ENCODE measurements at places on chromosomes 1 and 21.

- DNase-seq, result no peak
These were observed 152.9 kb upstream of the HMGB4 start for GRCh38 chr1:33710967-33711366.

DNA sequence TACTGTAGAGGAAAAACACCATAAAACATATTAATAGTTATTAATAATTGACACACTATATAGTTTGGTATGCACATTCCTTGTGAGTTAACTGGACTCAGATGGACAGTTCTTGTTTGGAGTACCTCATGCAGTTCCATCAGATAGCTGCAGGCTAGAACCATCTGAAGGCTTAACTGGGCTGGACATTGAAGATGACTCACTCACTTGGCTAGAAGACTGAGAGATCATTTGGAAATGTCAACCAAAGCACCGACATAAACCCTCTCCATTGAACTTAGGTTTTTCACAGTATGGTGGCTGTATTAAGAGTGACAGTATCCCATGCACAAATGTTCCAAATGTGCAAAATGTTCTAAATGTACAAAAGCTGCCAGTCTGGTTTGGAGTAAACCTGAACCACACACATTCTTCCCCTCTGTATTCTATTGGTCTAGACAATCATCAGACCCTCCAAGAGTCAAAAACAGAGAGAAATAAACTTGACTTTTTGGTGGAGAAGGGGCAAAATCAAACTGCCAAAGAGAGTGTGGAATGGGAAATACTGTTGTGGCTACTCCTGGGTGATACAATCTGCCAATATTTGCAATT is 708.4 kb downstream of the KCNT2 start:
- DNase-seq, result no peak

DNA sequence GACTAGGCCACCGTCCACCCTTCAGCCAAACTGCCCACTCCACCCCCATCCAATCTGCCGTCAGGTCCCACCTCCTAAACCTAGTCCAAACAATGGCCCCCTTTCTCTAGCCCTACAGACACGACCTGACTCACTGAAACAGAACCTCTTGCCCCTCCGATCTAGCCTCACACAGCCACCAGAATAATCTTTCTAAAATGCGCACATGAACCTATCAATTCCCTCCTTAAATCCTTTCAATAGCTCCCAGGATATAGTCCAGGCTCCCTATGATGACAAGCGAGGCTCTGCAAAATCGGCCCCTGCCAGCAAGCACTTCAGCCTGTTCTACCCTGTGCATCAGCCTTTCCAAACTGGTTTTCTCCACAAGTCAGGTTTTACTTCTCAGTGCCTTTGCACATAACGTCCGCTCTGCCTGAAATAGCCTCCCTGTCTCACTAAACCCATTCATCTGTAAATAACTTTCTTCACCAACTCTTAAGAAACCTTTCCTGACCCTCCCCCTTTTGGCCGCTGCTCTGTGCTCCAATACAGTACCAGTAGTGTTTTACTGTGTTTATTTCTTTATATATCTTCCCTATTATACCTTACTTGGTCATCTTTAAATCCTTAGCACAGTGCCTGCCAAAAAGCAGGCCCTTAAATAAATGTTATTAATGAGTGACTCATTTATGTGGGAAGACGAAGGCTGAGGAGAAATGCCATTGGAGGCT is 9.0 kb upstream of the CDC20 start:
- no peak for DNase-seq

DNA sequence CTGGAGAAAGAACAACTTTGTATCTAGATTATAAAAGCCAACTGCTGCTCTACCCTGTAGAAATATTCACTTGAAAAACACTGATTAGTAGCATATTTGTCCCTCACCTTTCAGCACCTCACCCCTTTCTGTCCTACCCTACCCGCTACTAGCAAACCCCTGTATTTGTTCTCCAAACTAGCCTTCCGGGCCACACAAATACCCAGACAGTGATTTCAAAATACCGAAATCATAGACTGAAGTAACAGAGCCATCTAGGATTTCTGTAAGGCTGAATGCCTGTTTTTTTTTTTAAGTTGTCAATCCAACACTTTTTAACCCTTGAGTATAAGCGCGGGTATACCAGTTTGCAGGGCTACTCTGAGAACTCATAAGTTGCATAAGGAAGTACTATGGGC is 398 bp upstream of the DPT start:
- no peak for DNase-seq

DNA sequence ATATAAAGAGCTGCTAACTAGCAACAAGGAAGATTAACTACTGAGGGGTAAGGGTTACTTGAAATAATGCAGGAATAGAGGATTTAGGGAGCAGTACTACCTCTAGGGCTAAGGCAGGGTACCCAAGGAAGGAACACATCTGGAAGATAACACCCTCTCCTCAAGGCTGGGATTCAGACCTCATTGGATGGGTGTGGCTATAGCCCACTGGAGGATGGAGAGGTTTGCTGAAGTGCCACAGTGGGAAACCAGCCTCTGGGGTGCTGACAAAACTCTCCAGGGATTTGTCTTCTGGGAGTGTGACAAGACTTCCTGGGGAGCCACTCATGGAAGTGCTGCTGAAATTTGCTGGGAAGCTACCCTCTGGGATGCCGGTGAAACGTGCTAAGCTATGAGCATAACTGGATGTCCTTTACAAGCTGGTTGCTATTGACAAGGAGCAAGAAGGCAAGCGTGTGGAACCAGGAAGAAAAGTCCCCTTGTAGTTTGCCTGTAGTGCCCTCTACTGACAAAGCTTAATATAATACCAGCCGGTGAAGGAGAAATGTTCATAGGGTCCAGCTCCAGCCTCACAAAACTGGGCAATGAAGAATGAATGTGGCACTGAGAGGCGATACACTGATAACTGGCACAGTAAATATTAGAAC is 122.8 kb upstream of the USP24 start:
- no peak for DNase-seq

DNA sequence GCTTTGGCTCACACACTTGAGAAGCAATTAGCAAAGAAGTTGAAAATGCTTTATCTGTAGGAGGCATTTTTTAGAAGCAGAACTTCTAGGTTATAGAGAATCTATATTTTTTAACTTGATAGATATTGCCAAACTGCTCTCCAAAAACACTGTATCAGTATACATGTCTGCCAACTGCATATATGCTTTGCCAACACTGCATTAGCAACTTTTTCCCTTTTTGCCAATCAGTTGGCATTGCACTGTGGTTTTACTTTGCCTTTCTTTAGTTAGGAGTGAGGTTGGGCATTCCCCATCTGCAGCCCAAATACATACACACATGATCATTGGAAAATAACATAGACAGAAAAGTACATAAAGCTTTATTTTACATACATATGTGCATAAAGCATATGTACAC is 15.0 kb downstream of the PADI3 start:
- DNase-seq, result no peak

- DNase-seq, result no peak
These were observed 1.9 kb downstream of the JAM2 start for GRCh38 chr21:25640943-25641292.

DNA sequence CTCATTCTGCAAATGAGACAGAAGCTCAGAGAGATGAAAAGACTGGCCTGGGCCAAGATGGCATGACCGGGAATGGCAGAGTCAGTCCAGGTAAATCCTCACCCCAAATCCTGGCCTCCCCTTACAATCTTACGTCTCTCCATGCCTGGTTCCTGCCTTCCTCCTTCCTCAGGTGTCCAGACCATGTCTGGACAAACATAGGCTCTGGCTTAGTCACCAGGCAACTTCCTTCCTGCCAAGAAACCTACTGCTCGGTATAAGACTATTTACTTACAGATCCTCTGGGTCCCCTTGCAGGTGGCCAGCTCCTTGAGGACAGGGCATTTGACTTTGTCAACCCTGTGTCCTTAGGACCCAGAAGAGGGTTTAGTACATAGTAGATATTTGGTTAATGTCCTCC is 69.4 kb upstream of the ROR1 start:
- no peak for DNase-seq

GRCh38 chr1:184056921-184057555 is 5.5 kb downstream of the TSEN15 start:
- no peak for DNase-seq

DNA sequence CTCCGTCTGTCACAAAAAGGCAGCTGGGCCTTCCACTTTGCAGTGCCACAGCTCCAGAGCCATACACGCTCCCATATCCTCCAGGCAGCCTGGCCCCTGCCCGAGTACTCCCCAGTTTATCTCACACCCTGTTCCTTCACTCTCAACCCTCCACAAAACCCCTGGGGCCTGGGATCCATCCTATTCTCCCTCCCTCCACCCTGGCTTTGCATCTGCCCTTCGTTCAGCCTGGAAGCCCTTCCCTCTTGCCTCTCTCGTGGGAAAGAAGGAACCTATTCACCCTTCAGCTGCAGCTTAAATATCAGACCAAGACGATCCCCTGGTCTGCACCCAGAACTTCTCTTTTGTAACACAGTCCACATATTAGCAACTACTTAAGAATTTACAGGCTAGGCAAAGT is 56.7 kb downstream of the CAMK2N1 start:
- DNase-seq, result no peak

GRCh38 chr1:5585256-5585655 is 407.0 kb downstream of the NPHP4 start:
- no peak for DNase-seq

DNA sequence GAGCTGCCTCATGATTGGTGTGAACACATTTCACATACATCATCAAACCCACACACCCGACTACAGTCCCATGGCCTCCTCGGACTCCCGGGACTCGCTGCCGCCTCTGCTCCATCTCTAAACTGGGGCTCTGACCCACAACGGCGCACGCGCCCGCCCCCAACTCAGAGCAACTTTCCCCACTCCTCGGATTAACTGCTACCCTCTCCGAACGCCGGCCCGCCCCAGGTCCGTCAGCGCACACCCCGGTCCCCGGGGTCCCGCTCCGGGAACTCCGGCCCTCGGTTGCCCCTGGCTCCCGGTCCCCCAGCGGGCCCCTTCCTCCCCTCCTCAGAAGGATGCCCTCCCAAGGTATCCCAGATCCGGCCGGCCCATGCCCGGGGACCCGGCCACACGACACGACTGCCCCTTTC is 740 bp downstream of the DSTYK start:
- DNase-seq, result no peak

DNA sequence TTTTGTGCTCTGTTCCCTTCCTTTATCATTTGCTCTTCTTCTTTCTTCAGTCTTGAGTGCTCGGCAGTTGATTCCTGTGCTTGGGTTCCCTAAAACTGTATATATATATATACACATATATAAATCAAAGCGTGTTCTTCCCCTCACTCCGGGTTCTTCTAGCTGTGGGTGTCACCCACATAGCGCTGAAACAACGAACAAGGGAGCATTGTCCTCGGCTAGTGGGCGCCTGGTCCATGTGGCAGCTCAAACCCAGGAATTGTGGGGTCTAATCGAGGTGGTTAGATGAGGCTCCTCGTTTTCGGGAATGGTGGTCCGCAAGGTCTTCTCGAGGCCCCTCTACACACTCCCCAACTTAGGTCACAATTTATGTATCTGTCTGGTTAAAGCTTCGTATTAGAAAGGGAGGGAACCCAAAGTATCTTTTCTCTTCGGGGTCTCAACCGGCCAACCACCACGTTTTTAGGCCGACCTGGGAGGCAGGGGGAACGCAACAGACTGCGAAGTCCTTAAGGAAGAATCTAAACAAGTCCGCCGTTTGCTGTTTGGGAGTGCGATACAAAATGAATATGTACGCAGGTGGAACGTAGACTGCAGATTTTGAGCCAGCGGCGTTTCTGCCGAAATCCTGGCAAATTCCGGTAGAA is 504 bp upstream of the SDHC start:
- DNase-seq, result no peak

DNA sequence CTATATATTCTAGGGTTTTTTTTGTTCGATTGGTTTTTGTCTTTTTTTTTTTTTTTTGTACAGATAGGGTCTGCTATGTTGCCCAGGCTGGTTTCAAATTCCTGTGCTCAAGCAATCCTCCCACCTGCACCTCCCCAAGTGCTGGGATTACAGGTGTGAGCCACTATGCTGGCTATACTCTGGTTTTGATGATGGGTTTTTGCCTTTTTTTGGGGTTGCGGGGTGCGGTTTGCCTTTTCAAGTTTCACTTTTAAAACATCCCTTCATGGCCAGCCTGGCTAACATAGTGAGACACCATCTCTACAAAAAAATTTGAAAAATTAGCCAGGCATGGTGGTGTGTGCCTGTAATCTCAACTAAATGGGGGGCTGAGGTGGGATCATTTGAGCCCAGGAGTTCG is 10.0 kb downstream of the KDM5B start:
- DNase-seq, result no peak

- no peak for DNase-seq
These were observed 3.7 kb downstream of the CCDC24 start for GRCh38 chr1:43994794-43995790.

DNA sequence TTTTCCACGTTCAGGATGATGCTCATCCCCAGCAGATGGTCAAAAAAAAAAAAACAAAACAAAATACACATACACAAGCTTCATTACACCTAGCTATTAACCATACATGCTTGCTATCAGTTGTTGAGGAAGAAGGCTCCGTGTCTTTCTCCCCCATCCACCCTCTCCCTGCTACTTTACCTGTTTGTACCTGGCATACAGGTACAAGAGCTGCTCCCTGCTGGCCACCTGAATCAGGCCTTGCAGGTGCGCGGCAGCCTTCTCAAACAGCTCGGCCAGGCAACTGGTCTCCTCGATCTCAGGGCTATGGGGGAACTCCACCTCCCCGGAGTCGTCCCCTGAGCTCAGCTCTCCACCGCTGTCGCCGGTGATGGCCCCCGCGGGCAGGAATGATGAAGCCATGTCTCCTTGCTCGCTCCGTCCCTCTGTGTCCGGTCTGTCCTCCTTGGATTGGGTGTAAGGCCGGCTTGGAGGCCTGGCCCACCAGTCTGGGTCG is 464 bp downstream of the ACBD6 start:
- no peak for DNase-seq

- DNase-seq, result no peak
These were observed 10.8 kb downstream of the MCL1 start for GRCh38 chr1:150568594-150568966.

DNA sequence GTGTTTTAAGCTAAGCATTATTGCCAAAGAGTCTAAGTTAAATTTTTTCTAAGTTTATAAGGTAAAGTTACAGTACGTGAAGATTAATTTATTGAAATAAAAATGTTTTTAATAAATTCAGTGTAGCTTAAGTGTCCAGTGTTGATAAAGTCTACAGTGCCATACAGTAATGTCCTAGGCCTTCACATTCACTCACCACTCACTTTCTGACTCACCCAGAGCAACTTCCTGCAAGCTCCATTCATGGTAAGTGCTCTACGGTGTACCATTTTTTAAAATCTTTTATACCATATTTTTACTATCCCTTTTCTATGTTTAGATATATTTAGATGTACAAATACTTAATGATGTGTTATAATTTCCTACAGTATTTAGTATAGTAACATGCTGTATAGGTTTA is 173.2 kb downstream of the CACNA1E start:
- DNase-seq, result no peak

DNA sequence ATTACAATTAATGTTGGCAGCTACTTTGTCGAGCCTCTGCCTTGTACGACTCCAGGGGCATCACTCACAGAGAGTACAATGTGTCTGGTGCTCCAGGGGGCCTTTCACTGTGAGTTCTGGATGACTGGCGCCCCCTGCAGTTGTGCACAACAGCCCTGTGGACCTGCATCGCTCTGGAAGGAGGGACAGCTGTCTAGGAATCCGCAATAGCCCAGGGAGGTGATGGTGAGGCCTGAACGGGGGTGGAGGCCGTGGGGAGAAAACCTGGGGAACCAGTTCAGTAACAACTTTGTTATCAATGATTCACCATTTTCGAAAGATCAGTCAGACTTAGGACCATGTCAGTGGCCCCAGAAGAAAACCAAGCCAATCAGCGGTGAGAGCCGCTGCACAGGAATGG is 189.1 kb downstream of the KAZN start:
- DNase-seq, result no peak
